WTC11 (cell line): ENCODE measurements at places on chromosomes 1 and 21. TPM values are rescaled to one million over a fixed set of nuclear protein-coding genes. Genes with fewer than 3 reads are reported as not detected.

Gene CLCA1
- 0.07 to 0.14 TPM (median 0.11 TPM) in 3 replicates for total RNA-seq

Gene CELA2A
- 0.83 to 1.1 TPM (median 1.1 TPM) in 3 replicates for total RNA-seq

DNA sequence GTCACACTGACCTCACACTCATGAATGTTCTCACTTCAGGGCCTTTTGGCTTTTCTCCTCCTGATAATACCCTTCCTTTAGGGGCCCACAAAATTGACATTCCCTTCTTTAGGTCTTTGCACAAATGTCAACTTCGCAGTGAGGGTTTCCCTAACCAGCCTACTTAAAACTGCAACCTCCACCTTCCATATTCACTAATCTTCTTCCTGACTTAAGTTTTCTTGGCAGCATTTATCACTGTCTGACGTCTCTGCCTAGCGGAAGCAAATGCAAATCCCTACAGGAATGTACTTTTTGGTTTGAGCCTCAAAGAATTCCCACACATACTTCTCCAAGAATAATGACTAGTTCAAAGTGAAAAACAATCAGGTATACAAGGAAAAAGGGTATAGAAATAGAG lies 32.8 kb downstream of the INTS7 start:
- H3K4me3 ChIP-seq = no peak overlapping the region
- no peaks in the 10 kb centered on the region for H3K4me1 ChIP-seq
- no peak for DNase-seq
- peaks cover 8% of the 10 kb centered on the region; the same call in 1 of the 2 replicates for H3K36me3 ChIP-seq
- no peak overlapping the region for H3K27ac ChIP-seq

GRCh38 chr1:41366455-41367287 lies 5.4 kb downstream of the FOXO6 start:
- no peaks in the 10 kb centered on the region for H3K36me3 ChIP-seq
- H3K27me3 ChIP-seq = peaks cover 65% of the 10 kb centered on the region
- peak; percentile 20 for DNase-seq
- H3K4me3 ChIP-seq = peak overlapping the region; percentile 67

DNA sequence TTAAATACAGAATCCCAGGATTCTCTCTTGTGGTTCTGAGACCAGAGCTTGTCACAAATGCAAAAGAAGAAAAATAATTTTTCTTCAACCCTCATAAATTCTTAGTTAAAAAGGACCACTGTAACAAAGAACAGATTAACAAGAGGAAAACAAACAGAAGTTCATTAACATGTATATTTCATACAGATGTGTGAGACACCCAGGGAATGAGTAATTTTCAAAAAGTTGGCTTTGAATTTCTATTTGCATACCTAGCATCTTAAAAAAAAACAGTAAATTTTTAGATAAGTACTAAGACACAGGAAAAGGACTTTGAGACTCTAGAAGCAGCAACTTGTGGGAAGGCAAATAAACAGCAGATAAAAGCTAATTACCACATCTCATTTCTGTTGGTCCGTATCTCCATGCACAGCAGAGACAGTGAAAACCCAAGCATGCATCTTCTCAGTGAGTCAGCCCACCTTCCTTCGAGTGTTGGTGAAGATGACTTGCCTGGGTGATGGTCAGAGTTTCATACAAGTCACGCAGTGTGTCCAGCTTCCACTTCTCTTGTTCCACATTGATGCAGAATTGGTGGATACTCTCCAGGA lies 399.9 kb upstream of the ADAMTS5 start:
- no peak overlapping the region for H3K27ac ChIP-seq
- peaks cover 9% of the 10 kb centered on the region for H3K36me3 ChIP-seq
- H3K4me1 ChIP-seq = peaks cover 32% of the 10 kb centered on the region
- no peak for DNase-seq
- no peak overlapping the region for H3K4me3 ChIP-seq
- no peaks in the 10 kb centered on the region for H3K27me3 ChIP-seq

GRCh38 chr1:115854005-115854404 lies 13.1 kb upstream of the NHLH2 start:
- DNase-seq = no peak
- no peak overlapping the region for H3K27ac ChIP-seq
- no peaks in the 10 kb centered on the region for H3K27me3 ChIP-seq
- no peak overlapping the region for H3K4me3 ChIP-seq
- no peaks in the 10 kb centered on the region for H3K36me3 ChIP-seq
- H3K4me1 ChIP-seq = no peaks in the 10 kb centered on the region

- no peaks in the 10 kb centered on the region for H3K4me1 ChIP-seq
- H3K27ac ChIP-seq = no peak overlapping the region; the same call in 1 of the 2 replicates
- no peak for DNase-seq
- no peak overlapping the region for H3K4me3 ChIP-seq
- H3K36me3 ChIP-seq = no peaks in the 10 kb centered on the region
These were observed 18.4 kb upstream of the PLEKHG5 start for GRCh38 chr1:6509919-6510291.

GRCh38 chr1:26537951-26538352 lies 8.4 kb downstream of the RPS6KA1 start:
- no peak overlapping the region for H3K4me3 ChIP-seq
- H3K27me3 ChIP-seq = no peaks in the 10 kb centered on the region
- peaks cover 24% of the 10 kb centered on the region for H3K4me1 ChIP-seq
- peaks cover 7% of the 10 kb centered on the region for H3K36me3 ChIP-seq
- DNase-seq = peak; percentile 35
- H3K27ac ChIP-seq = peak overlapping the region; percentile 42; the same call in 1 of the 2 replicates

Gene OR2L5
- total RNA-seq = not detected in 3 replicates

- peak; percentile 93 for DNase-seq
- H3K4me3 ChIP-seq = peak overlapping the region; percentile 83
- H3K4me1 ChIP-seq = peaks cover 29% of the 10 kb centered on the region
- peaks cover 14% of the 10 kb centered on the region for H3K27me3 ChIP-seq
These were observed 775 bp downstream of the TMEM125 start for GRCh38 chr1:43270421-43271095.

Gene SLC35F3
- 0.85 to 1.2 TPM (median 0.94 TPM) in 3 replicates for total RNA-seq

DNA sequence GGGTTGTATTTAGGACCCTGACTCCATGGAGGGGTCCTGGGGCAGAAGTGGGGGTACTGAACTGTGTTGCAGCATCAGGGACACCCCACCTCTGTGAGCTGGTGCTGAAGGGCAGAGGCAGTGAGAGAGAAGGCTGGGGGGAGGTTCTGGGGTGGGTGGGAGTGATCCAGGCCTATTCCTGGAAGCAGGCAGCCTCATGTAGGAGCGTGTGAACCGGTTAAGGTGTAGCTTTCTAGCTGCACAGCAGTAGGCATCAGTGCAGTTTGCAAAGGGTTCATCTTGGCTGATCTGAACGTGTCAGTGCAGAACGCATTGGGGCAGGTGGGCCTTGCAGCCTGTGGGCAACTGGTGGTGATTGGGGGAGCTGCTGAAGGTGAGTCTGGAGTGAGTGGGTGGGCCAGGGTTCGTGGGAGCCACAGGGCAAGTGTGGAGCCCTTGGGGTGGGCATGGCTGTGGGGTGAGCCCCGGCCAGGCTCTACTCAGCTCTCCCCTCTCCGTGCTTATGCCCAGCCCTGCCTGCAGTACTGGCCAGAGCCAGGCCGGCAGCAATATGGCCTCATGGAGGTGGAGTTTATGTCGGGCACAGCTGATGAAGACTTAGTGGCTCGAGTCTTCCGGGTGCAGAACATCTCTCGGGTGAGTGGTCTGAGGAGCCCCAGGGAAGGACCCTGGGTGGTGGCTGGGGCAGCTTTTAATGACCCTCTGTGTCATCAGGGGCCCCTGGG lies 86.7 kb downstream of the PTPRU start:
- no peak overlapping the region for H3K4me3 ChIP-seq
- no peaks in the 10 kb centered on the region for H3K27me3 ChIP-seq
- no peak overlapping the region for H3K27ac ChIP-seq
- H3K36me3 ChIP-seq = peaks cover 5% of the 10 kb centered on the region

Gene ODF2L
- total RNA-seq = 24.4 to 31.0 TPM (median 30.2 TPM) in 3 replicates

Gene C1orf210
- 11.7 to 14.0 TPM (median 12.8 TPM) in 3 replicates for total RNA-seq
